ENCODE measurements at places on chromosomes 16 and 17.

DNA sequence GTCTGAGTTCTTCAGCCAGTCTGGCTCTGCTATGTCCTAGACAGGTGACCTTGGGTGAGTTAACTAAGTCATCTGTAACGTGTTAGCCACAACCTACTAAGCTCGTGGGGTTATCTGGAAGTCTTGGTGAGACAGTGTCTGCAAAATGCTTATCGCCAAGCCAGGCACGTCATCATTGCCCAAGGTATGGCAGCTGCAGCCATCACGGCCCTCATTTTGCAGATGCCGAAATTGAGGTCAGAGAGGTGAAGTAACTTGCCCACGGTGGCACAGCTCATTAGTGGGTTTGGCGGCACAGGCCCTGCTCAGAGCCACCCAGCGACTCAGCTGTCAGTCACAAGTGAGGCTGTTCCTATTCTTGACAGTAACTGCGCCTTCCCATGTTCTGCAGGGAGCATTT lies 79.8 kb downstream of the CMIP start:
- no peak for DNase-seq

GRCh38 chr16:74309789-74310781 lies 13.5 kb downstream of the PSMD7 start:
- DNase-seq, result peak; percentile 68

DNA sequence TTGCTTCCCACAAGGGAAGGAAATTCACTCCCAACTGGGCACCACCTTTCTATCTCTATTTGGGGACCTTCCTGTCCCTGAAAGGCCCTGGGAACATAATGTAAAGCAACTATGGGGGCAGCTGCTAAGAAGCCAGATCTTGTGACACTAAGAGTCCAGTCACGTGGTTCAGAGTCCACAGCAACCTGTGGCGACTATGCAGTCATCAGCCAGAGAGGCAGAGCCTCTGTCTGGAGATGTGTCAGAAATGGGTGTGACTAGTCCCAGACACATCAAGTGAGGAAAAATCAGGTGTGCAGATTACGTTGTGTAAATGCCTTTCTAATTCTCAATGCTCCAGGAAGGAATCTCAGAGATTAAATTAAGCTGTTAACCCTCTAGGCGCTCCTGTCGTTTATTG lies 26.6 kb upstream of the SKAP1 start:
- DNase-seq, result no peak

DNA sequence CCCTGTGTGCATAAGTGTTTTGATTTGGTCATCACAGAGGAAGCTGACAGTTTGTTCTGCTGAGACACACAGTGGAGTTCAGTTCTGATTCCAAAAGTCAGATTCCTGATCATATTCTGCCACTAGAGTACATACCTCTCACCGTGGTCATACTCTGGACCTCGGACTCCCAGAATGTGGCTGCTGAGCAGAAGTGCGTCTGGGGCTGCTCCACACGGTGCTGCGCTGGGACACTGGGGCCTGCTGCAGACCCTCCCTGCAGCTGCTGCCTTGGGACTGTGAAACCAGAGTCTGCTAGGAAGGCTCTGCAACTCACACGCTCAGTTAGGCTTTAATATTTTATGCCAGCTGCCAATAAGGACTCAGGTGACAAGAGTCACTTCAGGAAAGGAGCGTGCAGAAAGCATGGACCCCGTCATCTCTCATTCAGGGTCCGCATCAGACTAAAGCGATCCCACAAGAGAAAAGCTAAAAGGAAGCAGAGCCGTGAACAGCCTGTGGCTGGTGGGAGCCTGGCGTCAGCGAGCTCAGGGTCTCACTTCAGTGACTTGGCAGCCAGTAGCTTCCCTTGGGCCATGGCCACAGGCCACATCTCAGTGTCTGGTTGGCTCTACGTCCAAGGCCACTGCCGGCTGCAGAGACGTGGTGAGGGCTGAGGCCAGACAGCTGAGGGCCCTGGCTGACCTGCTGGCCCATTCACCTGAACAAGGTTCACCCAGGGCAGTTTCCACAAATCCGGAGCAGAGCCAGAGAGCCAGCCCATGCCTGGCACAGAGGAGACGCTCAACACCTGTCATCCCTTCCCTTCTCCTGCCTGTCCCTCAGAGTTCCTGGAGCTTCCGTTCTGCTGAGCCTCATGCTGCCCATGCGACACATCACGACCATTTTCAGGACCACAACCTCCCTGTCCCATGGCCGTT lies 24.7 kb upstream of the KIFC3 start:
- no peak for DNase-seq

DNA sequence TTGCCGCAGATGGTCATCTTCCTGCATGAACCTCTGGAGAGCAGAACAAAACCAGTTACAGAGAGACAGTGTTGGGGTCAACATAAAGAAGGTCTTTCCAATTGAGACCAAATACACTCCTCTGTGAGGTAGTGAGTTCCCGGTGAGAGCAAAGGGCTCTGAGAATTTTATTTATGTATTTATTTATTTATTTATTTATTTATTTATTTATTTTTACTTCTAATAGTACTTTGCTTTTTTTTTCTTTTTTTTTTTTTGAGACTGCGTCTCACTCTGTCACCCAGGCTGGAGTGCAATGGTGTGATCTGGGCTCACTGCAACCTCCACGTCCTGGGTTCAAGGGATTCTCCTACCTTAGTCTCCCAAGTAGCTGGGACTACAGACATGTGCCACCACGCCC lies 12.1 kb upstream of the COTL1 start:
- DNase-seq, result no peak

DNA sequence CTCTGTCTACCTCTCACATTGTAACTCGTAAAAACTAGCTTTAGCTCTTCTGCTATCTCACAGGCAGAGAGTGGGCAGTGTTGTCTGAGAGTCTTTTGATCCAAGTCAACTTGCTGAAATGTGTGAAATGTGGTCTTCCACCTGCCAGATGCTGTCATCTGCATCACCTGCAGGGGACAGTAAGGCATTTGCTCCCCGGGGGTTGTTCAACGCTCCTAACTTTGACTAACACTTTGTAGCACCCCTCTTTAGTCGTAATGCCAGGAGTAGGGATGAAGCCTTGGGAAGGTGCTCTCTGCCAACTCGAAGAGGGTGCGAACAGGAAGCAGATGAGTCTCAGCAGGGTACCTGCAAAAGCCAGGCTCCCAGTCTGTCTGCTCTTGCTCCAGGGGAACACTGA lies 36.1 kb downstream of the SNX11 start:
- DNase-seq, result no peak

GRCh38 chr16:88539261-88539651 lies 30.9 kb upstream of the ZC3H18 start:
- no peak for DNase-seq

GRCh38 chr17:48546924-48547807 lies 2.3 kb upstream of the HOXB2 start:
- no peak for DNase-seq

GRCh38 chr17:6695051-6695450 lies 18.1 kb downstream of the SLC13A5 start:
- no peak for DNase-seq

GRCh38 chr16:72794319-72794718 lies 253.6 kb downstream of the ZFHX3 start:
- DNase-seq, result no peak

- no peak for DNase-seq
Observed at GRCh38 chr16:50685462-50686063, 4.5 kb upstream of the SNX20 start.

DNA sequence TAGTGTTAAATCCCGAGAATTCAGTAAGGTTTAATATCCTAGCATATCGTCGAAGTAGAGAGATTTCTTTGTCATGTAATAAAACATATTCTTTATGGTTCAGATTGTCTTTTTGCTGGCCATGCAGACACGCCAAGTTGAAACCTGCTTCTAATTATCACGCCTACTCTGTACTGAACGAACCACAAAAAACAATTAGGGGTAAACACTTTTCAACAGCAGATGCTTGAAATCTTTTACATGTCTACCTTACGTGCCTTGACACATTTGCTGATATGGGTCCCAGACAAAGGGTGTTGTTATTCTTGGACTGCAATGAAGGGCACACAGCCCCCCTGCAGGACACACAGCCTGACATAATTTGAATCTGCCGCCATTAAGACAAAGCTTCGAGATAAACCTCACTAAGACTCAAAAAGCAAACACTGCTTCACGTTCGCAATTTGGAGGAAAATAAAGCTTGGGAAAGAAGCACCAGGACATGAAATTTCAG lies 13.3 kb downstream of the WIPI1 start:
- no peak for DNase-seq

DNA sequence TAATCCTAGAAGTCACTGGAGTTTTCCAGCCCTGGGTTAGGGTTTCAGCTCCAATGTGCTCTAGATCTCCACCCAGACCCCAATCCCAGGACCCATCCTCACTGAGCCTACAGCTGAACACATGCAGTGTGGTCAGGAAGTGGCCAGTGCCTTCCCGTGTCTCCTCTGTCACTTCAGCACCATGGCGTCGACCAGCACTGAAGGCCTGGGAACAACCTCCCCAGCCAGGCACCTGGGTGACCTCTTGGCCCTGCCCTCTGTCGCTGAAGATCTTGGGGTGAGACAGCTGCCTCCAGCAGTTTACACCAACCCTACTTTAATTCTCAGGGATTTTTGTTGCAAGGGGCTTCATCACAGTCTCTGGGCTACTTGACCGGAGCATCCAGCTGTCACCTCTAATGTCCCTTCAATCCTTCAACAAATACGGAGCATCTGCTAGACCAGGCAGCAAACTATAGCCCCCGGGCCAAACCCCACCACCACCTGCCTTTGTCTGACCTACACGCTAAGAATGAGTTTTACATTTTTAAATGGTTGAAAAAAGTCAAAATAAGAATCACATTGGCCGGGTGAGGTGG lies 18.0 kb upstream of the GSG1L start:
- DNase-seq, result no peak

DNA sequence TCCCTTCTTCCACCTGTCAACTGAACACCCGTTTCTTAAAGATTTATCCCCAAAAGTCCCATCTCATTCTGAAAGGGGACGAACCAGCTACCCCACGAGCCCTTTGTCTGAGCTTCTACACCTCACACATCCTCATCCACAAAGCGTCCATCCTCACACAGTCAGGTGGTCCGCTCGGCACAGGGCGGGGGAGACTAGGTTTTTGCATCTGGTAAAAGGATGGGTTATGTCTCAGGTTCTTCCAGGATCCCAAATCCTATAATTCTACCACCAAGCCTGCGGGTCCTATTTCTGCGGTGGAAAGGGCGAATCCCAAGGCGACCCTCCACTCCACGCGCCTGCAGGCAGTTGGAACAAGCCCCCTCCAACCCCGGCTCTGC lies 458 bp downstream of the GFOD2 start:
- no peak for DNase-seq

DNA sequence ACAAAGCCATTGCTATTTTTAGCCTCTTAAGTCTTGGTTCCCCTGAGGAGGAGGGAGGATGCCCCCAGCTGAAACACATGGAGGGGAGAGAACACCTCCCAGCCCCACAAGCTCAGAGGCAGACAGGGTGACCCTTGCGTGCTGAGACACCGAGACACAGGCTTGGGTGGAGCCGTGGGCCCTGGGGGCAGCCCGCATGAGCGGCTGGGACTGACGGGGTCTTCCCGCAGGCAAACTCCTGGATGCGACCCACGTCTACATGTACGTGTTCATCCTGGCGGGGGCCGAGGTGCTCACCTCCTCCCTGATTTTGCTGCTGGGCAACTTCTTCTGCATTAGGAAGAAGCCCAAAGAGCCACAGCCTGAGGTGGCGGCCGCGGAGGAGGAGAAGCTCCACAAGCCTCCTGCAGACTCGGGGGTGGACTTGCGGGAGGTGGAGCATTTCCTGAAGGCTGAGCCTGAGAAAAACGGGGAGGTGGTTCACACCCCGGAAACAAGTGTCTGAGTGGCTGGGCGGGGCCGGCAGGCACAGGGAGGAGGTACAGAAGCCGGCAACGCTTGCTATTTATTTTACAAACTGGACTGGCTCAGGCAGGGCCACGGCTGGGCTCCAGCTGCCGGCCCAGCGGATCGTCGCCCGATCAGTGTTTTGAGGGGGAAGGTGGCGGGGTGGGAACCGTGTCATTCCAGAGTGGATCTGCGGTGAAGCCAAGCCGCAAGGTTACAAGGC lies 9.8 kb downstream of the SLC16A3 start:
- peak; percentile 75 for DNase-seq

GRCh38 chr16:77536809-77537208 lies 102.0 kb upstream of the ADAMTS18 start:
- no peak for DNase-seq

GRCh38 chr17:50452630-50453300 lies 15.9 kb downstream of the CHAD start:
- DNase-seq, result no peak

GRCh38 chr17:42783791-42784138 lies 3.4 kb downstream of the WNK4 start:
- no peak for DNase-seq

- DNase-seq, result no peak
Observed at GRCh38 chr16:29804020-29804419, 2.3 kb upstream of the MAZ start.

GRCh38 chr17:39484178-39484577 lies 22.9 kb downstream of the CDK12 start:
- no peak for DNase-seq

GRCh38 chr16:21526923-21527807 lies 72.2 kb upstream of the METTL9 start:
- no peak for DNase-seq

DNA sequence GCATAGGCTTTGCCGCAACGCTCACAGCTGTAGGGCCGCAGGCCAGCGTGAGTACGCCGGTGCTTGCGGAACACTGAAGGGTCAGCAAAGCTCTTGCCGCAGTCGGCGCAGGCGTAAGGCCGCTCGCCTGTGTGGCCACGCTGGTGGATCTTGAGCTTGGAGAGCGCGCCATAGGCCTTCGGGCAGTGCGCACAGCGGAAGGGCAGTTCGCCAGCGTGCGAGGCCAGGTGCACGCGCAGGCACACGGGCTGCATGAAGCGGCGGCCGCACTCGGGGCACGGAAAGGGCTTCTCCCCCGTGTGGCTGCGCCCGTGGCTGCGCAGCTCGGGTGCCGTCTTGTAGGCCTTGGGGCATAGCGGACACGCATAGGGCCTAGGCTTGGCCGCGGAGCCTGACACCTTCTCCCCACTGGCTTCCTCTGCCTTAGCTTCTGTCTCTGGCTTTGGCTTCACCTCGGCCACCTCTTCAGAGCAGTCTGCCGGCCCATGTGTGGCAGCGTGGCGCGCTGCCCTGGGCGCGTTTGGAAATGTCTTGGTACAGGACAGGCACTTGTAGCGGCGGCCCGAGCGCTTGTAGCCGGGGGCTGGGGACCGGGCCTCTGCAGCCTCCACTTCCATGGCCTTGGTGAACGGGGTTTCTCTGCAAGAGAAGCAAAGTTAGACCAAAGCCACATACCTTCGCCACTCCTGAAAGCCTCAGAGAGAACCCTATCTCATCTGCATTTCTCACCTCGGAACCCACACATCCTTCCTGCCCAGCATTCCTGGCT lies 10.0 kb downstream of the ZNF668 start:
- DNase-seq, result no peak

GRCh38 chr16:88747588-88748301 lies 37.3 kb downstream of the PIEZO1 start:
- no peak for DNase-seq

GRCh38 chr16:19967561-19967960 lies 82.9 kb upstream of the GPRC5B start:
- DNase-seq, result no peak
